ENCODE measurements at places on chromosomes 6 and 20.

GRCh38 chr6:170375661-170376060 is 69.1 kb downstream of the FAM120B start:
- no peak for DNase-seq

GRCh38 chr6:144408161-144408560 is 123.0 kb downstream of the UTRN start:
- no peak for DNase-seq

DNA sequence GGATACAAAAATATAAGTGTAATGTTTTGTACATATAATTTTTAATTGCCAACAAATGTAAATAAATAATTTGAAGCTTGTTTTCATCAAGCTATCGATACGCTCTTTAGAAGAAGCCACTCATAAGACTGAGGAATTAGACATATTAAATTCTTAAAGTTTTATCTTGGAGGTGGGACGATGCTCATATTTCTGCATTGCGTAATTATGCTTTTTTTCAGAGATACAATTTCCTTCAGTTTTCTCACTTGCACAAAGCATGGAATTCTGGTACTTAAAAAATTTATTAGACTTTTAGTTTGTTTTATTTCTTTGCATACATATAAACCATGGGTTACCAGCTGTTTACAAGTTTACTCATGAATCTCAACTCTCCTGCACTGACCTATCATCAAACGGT is 980.0 kb downstream of the EYS start:
- no peak for DNase-seq

DNA sequence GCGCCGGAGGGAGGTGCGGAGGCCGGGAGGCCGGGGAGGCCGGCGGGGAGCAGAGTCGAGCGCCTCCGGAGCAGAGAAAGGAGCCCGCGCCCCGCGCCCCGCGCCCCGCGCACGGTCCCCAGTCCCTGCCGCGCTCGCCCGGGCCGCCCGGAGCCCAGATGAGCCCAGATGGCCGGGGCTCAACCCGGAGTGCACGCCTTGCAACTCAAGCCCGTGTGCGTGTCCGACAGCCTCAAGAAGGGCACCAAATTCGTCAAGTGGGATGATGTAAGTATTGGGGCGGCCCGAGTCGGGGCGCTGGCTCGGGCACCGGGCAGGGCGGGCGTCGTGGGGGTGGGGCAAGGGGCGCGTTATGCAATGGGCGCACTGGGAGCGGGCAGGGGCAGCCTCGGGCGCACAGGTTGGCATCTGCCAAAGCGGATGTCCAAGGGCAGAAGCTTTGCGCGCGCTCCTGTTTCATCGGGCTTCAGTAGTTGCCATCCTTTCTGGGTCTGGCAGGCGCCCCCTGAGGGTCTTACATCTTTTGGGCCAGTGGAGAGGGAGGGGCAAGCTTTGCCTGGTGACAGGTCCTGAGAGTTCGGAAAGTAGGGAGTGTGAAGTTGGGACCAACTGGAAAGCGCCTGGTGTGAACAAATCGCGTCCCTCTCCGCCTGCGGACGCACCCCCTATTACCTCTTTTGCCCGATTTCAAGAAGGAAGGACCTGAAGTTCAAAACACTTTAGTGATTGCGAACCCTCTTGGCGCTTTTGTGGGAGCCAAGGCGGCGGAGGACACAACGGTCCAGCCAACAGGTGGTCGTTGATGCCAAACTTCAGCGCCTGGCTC is 631 bp downstream of the PLCB1 start:
- peak; percentile 18 for DNase-seq

GRCh38 chr20:60257671-60258070 is 299.4 kb downstream of the CDH26 start:
- no peak for DNase-seq

DNA sequence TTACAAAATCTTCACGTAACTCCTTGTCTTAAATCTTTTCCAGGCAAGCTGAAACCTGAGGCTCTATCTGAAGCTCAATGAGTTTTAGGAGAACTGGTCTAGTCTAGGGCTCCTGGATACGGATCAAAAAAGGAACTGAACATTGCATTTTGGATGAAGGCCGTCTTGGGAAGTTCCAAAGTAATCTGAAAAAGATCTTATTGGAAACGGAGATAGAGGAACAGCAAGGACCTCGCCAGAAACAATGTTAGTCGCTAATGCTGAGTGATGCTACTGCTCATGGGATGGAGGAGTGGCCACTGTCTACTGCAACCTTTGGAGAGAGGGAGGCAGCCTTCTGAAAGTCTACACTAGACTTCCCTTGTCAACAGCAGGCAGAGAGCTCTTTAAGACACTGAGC is 91.4 kb upstream of the ATXN1 start:
- peak; percentile 57 for DNase-seq

DNA sequence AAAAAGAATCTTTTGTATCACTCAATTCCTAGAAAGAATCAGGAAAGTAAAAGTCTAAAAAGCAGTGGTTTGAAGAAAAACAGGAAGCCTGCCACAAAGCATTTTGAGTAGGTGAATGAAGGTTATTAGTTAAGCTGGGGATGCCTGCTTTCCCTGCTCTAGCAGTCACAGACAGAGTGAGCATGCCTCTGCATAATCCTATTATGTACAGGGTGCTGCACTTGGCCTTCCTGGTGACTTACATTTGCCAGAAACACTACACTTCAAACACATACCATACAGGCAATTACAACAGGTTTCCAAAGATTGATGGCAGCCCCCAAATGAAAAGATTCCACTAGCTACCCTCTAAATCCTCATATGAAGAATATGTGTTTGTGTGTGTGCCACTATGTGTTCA is 130.8 kb downstream of the TPBG start:
- DNase-seq = no peak

GRCh38 chr6:104699593-104700329 is 160.0 kb downstream of the HACE1 start:
- DNase-seq = no peak

- DNase-seq = no peak
These were observed 59.2 kb upstream of the ADGRB3 start for GRCh38 chr6:68575765-68576439.

DNA sequence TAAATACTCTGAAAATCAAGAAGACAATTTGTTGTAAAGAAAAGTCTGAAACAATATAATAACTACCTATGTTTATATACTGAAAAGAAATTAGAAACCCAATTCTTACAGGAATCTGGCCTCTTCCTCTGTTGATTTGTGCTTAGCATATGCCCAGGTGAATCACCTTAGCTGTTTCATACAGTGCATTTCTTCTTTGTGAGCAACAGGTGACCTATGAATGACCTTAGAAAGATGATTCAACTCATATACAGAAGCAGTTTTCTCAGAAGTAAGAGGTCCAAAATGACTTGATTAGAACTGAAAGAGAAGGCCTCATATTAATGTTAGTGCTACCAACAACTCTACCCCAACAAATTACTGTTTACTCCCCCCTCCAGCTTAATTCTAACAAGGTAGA is 419.5 kb upstream of the ID4 start:
- DNase-seq = no peak

GRCh38 chr6:11609324-11610071 is 71.9 kb downstream of the TMEM170B start:
- no peak for DNase-seq

- DNase-seq = no peak
These were observed 2.4 kb upstream of the AHCY start for GRCh38 chr20:34305333-34306230.

GRCh38 chr6:5337573-5337972 is 76.3 kb downstream of the FARS2 start:
- no peak for DNase-seq

GRCh38 chr6:129774697-129775447 is 64.9 kb upstream of the ARHGAP18 start:
- DNase-seq = peak; percentile 33

GRCh38 chr20:48821261-48821920 is 6.4 kb downstream of the PREX1 start:
- DNase-seq = no peak

- DNase-seq = no peak
These were observed 21.7 kb upstream of the GMNN start for GRCh38 chr6:24752917-24753492.

DNA sequence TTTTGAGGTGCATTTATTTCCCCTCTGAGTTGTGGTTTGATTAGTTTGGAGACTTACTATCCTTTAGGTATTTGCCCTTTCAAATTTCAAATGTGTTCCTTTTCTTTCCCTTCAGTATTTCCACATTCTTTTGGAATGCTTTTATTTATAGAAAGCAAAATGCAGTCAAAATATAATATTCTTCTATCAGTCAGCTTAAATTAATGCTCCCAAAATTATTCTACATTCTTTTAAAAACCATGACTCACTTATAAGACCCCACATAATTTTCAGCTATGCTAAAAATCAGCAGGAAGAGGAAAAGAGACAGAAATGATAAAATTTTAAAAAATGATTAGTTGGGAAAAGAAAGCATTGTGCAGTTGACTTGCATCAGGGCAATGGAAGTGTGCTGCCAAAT is 180.0 kb upstream of the SMLR1 start:
- DNase-seq = no peak

DNA sequence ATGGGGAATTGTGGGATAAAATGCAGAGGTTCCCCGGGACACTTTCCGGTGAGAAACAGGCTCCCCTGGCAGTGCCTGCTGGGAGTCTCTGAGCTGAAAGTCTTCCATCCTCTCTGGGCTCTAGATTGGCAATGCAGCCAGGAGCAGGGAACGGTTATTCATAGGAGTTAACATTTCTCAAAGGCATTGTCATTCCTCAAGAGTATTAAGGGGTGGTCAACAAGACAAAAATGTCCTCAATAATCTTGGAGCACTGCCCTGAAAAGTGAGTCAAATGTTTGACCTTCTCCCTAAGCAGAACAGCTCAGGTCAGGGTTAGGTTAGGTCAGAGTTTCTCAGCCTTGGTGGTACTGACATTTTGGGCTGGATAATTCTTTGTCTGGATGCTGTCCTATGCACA is 13.2 kb downstream of the BPIFB1 start:
- DNase-seq = no peak

GRCh38 chr6:71544906-71545305 is 256.3 kb downstream of the OGFRL1 start:
- no peak for DNase-seq
